HS-5 (cell line): ENCODE measurements at places on chromosomes 3 and 15.

DNA sequence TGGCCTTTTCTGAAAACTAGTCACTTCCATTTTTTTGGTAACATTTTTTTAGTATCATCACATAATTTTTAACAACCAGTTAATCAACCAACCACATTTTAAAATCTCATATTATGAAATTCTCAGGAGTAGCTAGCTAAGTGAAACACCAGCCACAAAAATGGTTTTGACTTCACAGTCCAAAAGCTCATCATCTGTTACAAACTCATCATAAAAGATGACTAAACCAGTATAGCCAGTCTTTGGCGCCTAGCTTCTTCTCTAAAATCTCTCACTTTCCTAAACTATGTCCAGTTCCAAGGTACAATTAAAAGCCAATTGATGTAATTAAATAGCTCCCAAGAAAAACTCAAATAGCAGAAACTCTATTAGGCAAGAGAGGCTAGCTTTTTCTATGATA, 88.2 kb upstream of the ZNF385D start:
- no peak for DNase-seq

DNA sequence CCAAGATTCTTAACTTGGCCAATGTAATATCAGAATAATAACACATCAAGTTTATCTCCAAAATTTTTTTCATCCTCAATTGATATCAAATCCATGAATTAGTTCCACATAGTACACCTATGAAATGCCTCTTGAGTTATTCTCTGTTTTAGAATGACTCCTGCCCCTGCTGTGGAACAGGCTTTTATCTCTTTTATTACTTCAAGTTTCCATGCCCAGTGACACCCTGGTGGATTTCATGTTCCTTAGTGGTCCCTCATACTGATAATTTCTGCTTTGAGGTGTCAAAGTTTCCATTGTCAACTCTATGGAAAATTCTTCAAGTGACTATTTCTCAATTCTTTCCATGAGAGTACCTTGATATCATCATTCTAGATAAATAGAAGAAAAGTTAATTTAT, 24.6 kb downstream of the PLSCR1 start:
- DNase-seq: no peak

GRCh38 chr3:132242790-132243189, 74.4 kb upstream of the ACP3 start:
- no peak for DNase-seq

DNA sequence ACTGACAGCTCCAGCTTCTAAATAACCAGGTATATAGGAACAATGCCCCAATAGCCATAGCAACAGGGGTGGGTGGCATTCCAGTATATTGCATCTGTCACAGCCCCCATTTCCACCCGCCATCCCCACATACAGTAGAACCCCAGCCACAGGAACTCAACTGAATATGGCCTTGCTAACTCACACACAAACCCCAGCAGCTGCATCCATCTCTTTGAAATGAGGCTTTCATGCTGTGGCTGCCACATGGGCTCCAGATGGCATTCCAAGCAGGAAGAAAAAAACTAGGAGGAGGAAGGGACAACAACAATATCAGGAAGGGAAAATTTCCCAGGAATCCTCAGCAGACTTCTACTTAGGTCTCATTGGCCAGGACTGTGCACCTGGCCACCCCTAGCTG, 54.6 kb downstream of the CCR3 start:
- DNase-seq: no peak

GRCh38 chr3:134074001-134074789, 44.5 kb upstream of the SLCO2A1 start:
- DNase-seq: no peak

DNA sequence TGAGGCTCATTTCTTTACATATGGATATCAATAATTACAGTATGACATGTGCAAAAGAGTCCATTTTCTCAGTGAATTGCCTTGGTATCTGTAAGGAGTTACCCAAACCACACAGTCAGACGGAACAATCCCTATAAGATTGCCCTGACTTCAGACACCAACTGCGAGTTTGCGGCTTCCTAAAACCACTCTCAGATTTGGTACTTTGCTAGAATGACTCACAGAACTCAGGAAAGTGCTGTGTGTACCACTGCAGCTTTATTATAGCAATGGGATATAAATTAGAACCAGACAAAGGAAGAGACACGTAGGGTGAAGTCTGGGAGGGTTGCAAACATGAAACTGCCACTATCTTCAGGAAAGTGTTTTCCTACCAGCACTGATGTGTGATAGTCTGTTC, 45.8 kb upstream of the ATP13A3 start:
- DNase-seq: no peak

GRCh38 chr15:49082960-49083359, 36.7 kb upstream of the SECISBP2L start:
- DNase-seq: peak; percentile 46

DNA sequence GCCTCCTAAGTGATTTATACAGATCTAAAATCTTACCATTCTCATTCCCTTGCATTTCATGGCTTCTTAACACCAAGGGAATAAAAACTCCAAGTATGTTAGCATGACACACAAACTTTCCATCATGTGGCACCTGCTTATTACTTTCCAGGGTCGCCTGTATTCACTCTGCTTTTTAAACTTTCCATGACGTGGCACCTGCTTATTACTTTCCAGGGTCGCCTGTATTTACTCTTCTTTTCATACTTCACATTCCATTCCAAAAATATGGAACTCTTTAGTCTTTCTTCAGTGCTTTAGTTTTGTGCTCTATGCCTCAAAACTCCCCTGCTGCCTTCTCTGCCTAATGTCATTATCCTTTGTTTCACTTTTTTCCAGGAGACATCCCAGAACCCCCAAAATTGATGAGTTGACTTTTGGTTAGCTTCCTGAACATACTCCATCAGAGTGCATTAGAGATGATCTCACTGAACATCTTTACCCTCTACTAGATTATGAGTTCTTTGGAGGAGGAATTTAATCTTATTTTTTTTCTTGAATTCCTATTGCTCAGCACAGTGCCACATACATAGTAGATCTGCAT, 47.0 kb downstream of the CALML4 start:
- DNase-seq: no peak

DNA sequence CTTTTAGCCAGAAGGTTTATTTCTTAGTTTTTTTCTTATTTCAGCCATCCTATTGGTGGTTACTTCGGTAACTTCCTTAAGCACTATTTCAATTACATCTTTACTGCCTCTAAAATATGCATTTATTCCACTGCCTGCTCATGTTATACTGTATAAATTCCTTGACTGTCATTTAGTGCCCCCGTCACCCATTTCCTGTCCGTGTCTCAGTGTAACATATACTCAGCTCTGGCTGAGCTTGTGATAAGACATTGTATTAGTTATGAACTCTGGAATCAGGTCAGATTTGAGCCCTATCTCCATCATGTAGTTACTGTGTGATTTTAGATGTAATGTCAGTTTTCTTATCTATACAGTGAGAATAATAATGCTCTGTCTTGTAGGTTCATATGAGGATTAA, 24.2 kb downstream of the PIAS1 start:
- no peak for DNase-seq

DNA sequence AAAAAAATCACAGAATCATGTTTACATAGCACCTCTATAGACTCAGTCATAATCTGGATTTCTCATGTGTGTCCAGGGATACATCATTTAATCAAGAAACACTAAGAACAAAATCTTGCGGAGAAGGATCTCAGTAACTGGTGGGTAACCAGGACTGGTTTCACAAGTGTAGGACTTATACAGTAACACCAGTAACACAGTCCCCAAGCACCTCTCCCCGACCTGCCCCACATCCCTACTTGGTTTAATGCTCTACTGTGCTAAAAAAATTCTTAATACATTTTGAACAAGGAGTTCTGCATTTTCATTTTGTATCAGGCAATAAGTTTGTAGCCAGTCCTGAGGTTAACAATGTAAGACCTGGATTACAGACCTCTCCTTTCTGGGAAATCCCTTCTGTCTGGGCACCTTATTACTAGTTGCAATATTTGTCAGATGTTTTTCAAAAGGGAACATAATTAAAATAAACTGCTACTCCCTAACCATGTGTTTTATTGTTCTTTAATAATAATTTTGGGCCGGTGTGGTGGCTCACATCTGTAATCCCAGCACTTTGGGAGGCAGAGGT, 57.6 kb upstream of the BBX start:
- no peak for DNase-seq

DNA sequence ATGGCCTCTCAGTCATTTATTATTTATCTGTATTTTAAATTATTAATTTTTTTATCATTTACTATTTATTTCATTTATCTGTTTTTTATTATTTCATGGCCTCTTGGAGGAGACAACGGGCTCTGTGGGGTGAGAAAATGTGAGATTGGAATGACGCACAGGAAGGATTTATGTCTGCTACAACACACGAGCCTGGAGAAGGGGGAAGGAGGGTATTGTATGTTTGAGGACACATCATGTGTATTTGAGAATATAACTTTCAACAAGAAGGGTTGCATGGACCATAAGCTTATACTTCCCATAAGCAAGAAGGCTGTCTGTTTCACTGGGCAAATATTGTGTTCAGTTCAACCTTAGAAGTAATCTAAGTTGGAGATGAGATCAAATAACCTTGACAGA, 31.7 kb downstream of the LSM3 start:
- DNase-seq: no peak

GRCh38 chr3:37580237-37580636, 281.4 kb upstream of the CTDSPL start:
- DNase-seq: no peak

GRCh38 chr15:74442604-74443003, 8.8 kb upstream of the SEMA7A start:
- DNase-seq: no peak

DNA sequence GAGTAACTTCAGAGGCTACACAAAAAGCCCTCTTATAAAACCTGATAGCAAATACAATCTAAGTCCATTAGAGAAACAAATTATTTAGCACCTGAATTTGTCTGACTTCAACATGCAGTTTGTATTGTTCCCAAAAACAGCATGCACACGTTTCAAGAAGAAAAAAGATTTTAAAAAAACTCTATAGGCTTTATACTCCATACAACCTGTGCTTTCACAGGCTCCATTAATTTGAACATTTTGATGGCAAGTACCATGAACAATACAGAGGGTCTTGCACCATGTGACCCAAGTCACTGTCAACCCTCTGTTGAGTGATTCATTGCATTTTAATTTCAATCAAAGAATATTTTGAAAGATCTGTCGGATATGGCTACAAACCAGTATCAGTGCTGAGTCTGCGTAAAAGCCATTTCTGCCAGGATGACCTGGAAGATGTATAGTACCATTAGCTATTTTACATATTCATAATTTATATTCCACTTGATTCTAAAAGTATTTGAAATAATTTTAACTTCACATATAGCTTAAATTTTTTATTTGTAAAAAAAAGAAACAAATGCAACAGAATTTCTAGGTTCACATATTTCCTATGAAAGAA, 13.2 kb downstream of the ANXA2 start:
- no peak for DNase-seq

- no peak for DNase-seq
Observed at GRCh38 chr15:65789759-65790425, 2.2 kb downstream of the DENND4A start.

- DNase-seq: no peak
Observed at GRCh38 chr3:71244826-71245488, 338.6 kb downstream of the FOXP1 start.

- no peak for DNase-seq
Observed at GRCh38 chr3:55629432-55629831, 142.3 kb upstream of the WNT5A start.

DNA sequence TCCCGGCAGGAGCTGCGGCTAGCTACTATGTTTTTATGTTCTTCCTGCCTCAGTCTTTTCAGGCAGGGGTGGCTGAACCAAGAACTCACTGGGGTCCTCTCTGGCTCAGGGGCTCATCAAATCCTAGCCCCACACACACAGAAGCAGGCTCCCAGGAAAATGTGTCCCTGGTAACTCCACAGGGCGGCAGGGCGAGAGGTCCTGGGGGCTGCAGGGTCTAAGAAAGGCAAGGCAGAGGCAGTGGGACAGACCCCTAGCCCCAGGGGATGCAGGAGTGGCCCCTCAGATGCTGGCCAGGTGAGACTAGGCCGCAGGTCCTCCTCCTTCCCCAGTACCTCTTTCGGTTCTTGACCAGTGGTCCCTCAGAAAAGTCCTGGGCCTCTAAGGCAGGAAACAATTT, 48.9 kb downstream of the PTH1R start:
- DNase-seq: no peak

- no peak for DNase-seq
Observed at GRCh38 chr3:49456466-49456865, 13.6 kb upstream of the DAG1 start.

DNA sequence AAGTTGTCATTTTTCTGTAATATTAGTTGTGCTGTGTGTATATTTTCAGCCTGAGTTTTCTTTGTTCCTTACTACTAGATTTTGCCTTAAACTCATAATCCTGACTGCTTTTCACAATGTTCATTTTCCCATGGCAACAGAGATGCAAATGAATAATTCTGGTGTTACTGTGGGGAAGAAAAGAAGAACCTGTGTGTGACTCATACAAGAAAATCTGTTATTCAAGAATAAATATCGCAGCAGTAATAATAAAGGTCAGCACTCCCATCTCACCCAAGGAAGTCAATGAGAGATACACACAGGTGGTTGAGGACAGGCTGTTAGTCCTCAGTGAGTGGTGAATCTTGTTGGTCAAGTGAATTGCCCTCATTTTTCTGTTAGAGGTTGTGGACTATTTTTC, 656.6 kb upstream of the NAALADL2 start:
- DNase-seq: no peak
